Hematopoietic multipotent progenitor cell treated with erythropoietin and hydrocortisone succinate and interleukin-3 and kit ligand, for 6 days (in vitro differentiated cells): ENCODE measurements at places on chromosomes 16 and 17.

DNA sequence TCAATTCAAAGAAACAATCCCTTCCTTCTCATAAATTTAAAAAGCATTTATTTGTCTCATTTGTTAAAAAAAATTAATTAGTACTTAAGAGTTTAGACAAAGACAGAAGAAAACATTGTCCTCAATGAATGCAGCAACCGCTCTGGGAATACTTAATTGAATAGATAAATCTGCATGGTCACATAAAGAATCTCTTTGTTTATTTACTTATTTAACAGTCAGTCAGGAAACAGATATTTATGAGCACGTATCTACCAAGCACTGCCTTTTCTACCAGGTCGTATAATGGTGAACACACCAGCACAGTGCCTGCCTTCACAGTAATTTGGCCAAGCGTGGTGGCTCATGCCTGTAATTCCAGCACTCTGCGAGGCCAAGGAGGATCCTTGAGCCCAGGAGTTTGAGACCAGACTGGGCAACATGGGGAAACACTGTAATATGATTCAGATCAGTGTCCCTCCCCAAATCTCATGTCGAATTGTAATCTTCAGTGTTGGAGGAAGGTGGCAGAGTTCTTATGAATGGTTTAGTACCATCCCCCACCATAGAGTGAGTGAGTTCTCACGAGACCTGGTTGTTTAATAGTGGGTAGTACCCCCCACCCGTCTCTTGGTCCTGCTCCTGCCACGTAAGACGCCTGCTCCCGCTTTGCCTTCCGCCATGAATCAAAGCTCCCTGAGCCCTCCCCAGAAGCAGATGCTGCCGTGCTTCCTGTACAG, 8.1 kb downstream of the WIPI1 start:
- no peak for DNase-seq

- no peak for DNase-seq
Measured at GRCh38 chr17:31724619-31725018, 134.4 kb downstream of the COPRS start.

- DNase-seq: peak; percentile 79
Measured at GRCh38 chr17:21551081-21551881, 141.0 kb upstream of the KCNJ18 start.

DNA sequence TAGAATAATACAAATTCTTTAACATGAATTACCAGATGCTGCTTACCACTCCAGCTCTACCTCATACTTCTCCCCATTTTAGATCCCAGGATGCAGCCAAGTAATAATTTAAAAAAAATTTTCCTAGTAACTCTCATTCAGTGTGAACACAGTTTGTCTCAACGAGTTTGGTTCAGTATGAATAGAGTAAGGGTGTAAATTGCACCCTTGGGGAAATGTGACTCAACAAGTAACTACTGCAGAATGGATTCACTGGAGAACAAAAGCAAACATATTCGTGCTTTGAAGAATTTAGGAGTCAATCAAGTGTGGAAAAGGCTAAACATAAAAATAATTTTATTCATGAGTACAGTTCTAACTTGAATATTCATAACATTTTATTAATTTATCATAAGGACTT, 23.0 kb downstream of the KCNJ16 start:
- DNase-seq: no peak

GRCh38 chr17:81511804-81512561, 616 bp downstream of the ACTG1 start:
- peak; percentile 39 for DNase-seq

DNA sequence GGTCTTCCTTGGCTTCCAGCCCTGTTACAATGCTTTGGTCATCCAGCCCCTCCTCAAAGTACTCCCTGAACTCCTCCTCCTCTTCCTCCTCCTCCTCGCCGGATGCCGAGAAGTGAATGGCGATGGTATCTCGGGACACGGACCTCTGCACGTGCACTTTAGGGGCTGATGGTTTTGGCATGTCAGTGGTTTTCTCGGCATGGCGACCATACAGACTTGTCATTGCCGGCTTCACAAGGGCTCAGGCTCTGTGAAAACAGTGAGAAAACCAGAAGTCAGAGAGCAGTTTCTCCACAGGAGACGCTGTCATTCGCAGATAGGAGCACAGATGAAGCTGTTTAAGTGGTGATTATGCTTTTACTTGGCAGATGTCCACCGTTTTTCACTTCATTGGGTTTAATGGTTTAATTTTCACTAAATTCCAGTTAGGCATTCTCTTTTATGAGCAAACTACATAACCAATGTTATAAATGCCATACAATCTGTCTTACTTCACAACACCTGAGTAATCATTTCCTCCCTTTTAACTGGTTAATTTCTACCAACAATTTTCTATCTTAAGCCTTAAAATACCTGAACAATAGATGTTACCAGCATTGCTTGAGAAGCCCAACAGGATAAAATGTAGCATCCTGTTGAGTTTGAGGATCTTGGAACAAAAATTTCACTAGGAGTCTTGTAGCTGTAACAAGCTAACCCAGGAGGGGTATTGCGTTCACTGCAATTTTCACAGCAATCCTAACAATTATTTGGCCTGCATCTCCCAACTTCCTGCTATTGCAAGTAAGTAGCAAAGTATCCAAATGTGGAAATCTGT, 48.9 kb downstream of the TEX2 start:
- DNase-seq: peak; percentile 97

GRCh38 chr16:50323335-50324011, 45.3 kb downstream of the BRD7 start:
- DNase-seq: peak; percentile 59

GRCh38 chr17:43949781-43950180, 4.0 kb downstream of the PYY start:
- DNase-seq: peak; percentile 68

GRCh38 chr16:12314653-12315185, 338.2 kb downstream of the SNX29 start:
- no peak for DNase-seq

DNA sequence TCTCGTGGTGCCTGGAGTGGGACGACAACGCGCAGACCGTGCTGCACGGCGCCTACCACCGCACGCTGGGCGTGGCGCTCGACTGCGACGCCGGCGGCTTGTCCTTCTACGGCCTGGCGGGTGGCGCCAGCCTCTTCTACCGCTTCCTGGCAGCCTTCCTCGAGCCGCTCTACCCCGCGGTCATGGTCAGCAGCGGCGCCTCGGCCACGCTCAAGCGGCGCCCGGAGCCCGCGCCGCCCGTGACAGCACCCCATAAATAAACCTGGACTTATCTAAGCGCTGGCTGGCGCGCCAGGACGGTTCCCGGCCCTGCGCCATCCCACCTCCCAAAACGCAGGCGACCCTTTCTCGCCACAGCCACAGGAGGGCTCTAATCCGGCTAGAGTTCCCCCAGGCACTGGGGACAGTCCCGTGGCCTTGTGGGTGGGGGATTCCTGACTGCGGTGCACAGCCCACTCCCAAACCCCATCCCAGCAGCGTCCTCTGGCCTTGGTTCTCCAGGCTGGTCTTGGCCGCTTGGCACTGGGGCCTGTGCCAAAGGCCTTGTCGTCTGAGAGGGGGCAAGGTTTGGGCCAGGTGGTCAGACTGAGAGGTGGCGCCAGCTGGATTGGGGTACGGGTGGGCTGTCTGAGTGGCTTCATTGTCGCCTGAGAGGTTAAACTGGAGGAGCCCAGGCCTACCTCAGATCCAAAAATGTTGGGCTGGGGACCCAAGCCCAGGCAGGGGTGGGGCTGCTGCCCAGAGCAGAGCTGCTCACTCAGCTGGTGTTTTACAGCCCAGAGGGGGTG, 10.1 kb upstream of the SLC16A5 start:
- DNase-seq: peak; percentile 82

DNA sequence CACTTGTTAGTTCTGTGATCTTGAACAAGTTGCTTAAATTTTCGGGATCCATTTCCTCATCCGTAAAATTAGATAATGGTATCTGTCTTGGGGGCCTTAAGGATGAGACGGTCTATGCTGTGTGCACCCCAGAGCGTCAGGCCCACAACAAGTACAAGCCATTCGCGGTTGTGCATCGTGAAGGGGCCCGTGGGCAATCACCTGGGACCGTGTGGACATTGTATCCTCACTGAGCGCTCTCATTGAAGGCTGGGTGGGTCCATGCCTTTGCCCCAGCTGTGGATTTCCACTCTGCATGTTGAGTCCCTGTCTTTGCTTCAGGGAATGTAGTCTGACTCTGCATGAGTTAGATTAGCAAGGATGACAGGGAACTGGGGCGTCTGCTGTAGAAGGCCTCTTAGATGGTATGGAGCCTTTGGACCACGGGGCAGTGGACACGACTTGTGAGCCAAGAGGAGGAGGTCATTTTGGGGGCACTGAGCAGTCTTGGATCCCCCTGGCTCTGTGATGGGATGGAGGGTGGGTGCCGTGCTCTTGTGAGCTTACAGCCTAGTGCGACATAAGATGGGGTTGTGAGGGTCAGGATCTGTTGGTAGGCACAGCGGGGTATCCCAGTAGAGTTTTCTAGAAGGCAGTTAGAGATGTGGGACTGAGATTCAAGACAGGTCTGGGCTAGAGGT, 89.5 kb downstream of the SNX29 start:
- DNase-seq: no peak

GRCh38 chr17:79087428-79088143, 13.0 kb downstream of the ENGASE start:
- DNase-seq: peak; percentile 79

DNA sequence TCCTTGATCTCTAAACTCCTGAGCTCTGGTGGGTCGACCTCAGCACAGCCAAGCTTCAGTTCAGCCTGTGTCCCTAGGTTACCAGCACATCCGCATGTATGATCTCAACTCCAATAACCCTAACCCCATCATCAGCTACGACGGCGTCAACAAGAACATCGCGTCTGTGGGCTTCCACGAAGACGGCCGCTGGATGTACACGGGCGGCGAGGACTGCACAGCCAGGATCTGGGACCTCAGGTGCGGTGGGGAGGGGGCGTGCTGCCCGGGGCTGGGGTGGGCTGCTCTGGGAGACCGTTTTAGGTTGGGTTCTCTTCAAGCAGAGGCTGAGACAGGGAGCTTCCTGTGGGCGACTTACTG, 1.1 kb downstream of the MLST8 start:
- no peak for DNase-seq
